ENCODE measurements at places on chromosomes 6 and 20.

GRCh38 chr6:74602206-74602605 is 603.6 kb downstream of the COL12A1 start:
- DNase-seq, result no peak

DNA sequence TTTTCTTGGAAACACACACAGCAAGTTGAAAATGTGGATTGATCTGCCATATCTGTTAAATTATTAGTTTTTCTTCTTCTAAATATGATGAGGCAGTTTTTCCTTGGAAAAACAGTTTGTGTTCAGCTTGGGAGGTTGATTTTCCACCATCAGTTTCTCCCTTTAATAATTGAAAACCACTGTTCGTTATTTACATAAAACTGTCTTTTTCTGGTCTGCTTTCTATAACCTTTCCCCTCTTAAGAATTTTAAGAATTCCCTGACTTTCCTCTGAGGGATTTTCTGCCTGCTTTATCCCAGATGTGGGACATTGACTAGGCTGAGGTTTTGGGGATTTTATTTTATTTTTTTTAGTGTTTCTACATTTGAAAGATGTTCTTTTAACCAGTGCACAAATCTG is 27.2 kb downstream of the DSE start:
- DNase-seq, result no peak

DNA sequence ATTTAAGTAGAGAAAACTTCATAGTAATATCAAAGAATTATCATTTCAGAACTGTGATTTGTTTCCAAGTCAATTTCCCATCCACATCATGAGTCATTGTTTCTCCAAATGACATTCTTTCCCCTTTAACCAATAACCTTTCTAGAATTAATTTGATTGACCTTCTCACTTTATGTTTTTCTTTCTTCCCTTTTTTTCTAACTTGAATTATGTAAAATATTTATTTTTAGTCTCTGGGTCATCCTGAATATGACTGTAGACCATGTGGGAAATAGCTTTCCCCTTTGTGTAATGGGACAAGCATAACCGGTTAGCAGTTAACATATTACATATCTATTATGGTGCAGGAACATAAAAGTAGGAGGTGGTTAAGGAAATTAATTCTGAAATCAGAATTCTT is 291.1 kb downstream of the GJA1 start:
- DNase-seq, result no peak

GRCh38 chr6:11323666-11324452 is 91.4 kb upstream of the NEDD9 start:
- no peak for DNase-seq

DNA sequence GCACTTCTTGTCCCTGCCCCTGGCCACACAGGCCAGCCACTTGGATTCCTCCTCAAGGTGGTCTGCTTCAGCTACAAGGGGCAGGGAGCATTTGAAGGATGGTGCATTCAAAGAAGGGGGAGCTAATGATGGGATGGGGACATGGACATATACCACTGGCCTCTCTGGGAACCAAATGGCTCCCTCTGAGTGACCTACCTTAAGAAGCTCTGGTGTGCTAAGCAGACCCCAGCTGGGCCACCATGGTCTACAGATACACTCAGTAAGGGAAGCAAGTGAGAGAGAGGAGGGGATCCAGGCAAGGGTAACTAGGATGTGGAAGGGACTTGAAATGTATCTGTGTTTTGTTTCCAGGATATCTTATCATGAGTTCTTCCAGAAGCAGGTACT is 62.4 kb downstream of the TTI1 start:
- DNase-seq, result no peak

DNA sequence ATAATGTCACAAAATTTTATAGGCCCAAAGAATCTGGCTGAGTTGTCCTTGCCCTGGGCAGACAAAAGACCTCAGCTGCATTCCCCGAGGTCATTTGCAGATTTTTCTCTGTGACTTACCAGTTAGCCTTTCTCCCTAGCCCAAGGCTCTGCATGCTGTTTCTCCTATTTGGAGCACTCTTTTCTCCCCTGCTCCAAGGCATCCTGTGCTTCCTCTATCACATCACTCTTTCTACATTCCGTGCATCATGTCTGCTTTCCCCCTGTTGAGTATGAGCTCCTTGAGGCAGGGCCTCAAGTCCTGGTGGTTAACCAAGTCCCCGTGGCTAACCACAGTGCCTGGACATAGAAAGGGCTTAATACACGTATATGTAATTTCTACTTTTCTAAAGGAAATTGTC is 593 bp upstream of the GSTA3 start:
- no peak for DNase-seq

DNA sequence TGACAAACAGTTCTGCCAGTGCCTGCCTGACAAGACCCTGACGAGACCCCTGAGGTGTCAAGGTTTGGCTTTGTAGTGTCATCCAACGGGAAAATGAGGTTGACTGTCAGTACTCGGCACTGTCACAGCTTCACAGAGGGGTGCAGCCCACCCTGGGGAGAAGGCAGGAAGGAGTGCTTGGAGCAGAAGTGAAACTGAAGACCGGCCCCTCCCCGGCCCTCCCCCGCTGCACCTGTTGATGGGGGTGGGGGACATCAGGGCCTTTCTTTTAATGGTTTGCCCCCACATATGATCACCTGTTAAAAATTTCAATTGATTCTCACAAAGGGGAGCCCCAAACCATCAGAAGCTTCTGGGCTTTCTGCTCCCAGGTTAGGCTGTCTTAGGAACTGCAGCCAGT is 6.8 kb downstream of the PMEPA1 start:
- DNase-seq, result no peak

DNA sequence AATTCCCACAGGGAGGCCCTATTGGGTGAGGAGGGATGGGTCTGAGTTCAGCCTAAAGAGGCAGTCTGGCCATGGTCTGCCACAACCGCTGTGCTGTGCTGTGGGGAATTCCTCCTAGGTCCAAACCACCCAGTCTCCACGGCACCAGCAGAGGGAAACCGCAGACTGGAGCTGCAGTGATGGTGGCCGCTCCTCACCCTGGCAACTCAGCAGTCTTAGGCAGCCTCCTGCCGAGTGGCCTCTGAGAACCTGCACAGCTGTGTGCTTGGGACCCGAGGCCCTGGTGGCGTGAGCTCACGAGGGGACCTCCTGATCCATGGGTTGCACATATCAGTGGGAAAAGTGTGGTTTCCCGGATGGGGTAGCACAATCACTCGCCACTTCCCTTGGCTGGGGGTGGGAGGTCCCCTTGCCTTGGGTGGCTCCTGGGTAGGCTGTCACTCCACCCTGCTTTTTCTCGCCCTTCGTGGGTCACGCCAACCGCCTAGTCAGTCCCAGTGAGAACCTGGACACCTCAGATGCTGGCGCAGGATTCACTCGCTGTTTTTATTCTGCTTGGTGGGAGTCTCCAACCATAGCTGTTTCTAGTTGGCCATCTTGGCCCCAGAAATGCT is 242.2 kb downstream of the CDH26 start:
- DNase-seq, result no peak

DNA sequence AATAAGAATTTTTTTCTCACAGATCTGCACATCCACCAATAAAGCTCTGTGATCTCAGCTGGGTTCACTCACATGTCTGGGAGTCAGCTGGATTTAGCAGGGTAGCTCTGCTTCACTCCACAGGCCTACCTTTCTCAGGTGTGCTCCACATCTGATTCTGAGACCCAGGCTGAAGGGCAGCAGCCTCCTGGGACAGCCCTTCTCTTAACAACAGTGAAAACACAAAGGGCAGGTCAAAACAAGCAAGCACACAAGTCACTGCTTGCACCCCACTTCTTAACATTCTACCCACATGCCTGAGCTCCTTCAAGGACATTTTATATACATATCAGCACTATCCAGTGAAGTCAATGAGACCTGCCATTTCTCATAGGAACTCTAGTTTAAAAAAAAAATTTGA is 96.0 kb upstream of the MAP3K4 start:
- no peak for DNase-seq

DNA sequence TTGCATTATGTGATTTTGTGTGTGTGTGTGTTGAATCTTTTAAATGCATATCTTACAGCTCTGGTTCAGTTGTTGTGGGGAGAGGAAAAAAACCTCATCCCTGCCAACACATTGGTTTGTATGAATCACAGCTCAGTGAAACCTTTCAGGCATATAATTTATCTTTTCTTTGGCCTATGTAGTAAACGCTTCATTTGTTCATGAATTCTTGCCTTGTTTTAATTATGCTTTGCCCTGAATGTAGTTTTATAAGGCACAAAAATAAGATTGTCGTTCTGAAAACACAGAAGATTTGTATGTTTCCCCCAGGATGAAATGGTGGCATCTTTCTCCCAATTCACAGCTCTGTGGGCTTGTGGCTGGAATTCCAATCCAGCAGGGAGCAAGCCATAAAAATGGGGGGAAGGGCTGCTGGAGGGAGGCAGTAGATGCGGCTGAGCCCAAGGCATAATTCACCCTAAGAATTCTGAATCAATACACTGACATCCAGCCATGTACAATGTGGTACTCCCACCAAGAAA is 45.1 kb downstream of the BCAS1 start:
- DNase-seq, result no peak

DNA sequence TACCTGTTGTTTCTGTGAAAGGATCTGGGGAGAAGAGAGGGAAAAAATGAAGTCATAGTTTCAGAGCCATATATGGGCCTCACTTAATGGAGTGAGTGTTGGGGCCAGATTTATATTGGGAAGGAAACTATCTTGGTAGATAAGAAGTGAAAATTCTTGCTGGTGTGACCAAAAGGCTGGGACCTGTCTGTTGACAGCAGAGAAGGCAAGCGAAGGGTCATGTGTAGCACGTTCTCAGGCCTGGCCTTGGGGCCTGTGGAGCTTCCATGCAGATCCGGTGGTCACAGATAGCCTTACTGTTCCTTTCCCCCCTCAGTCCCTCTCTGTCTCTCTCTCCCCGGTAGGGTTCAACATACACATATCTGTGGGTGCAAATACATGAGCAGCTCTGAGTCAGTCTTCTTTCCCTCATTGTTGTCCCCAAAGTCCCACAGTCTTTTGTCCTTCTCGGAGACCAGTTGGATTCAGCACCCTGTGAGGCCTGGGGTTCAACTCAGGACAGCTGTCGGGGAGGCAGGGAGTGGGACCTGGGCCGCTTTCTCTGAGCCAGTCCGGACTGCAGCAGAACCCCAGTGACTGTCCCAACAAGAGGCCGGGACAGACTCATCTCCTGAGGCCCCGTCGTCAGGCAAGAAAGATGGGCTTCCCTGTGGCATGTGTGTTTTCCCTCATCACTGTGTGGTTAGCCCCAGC is 34.6 kb downstream of the PPP1R14C start:
- no peak for DNase-seq

- DNase-seq, result no peak
Observed at GRCh38 chr6:46893648-46894047, 28.1 kb downstream of the ADGRF5 start.

DNA sequence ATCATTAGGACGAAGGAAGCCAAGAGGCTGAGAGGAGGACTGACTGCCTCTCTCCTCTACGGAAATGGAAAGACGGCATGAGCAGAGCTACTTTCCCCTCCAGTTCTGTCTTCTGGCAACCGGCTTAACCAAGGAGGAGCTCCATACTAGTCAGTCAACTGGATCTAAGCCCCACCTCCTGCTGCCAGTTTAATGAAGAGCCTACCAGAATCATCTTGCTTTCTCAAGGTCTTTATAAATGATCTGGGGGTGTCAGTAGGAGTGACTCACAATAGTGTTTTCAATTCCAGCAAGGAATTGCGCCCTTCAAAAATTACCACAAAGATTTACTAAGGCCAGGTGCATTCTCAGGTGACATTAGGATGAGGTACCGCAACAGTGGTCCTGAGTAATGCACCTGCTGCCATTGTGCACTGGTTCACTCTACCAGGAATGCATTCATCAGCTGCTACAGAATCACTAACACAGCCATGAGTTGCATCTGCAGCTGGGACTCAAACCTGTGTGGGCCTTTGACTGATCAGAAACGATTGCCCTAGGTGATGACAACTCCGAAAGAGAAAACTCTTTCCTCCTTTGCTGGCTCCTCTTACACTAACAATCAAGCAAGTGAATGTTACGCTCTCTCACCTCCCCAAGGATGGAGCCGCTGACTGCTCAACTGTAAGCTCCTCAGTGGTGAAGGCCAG is 2.8 kb downstream of the UQCC2 start:
- DNase-seq, result no peak

DNA sequence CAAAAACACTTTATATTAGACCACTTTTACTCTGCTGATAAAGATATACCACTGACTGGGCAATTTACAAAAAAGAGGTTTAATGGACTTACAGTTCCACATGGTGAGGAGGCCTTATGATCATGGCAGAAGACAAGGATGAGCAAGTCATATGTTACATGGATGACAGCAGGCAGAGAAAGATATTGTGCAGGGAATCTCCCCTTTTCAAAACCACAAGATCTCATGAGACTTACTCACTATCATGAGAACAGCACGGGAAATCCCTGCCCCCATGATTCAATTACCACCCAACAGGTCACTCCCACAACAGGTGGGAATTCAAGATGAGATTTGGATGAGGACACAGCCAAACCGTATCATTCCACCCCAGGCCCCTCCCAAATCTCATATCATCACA is 1383.8 kb upstream of the MAP3K7 start:
- DNase-seq, result no peak

- no peak for DNase-seq
Observed at GRCh38 chr20:50376888-50377459, 133.2 kb upstream of the PTPN1 start.

- DNase-seq, result peak; percentile 83
Observed at GRCh38 chr6:106512048-106512967, 117.0 kb downstream of the RTN4IP1 start.

DNA sequence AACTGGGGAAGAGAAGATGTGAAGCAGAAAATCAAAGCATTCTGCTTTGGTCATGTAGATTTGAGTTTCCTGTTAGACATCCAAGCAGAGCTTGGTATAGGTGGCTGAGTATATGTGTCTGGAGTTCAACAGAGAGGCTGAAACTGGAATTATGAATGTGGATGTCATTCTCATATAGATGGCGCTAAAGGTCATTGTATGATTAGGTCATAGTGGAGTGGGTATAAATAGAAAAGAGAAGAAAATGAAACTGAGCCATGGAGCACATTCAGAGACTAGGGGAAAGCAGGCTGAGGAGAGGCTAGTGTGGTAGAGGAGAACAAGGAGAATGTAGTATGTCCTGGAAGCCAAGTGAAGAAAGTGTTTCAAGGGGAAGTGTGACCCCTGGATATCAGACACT is 295.6 kb upstream of the PLN start:
- DNase-seq, result no peak

- peak; percentile 88 for DNase-seq
Observed at GRCh38 chr6:33271468-33272274, at the start of the genes RPS18 and VPS52. TSS of gene RPS18 (plus strand) at chr6:33272075. CDS start at chr6:33272120, 45 bp downstream. TSS of gene VPS52 (minus strand) at chr6:33271876. CDS start at chr6:33271675, 201 bp downstream.

DNA sequence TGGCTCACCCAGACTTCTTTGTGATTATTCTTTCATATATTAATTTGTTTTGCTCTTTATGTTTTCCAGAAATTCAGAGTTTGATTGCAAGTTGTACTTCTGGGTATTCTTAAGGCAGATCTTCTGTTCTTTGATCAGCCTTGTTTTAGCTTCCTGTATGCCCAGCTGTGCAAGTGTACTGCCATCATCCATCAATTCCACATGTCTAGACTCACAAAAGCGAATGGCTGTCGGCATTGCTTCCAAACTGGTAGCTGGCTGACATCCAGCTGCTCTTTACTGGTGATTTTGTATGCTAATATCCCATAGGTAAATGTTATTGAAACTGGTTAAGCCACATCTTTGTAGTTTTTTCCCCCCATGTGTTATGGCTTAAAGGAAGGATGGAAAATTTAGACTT is 1084.8 kb upstream of the CITED2 start:
- no peak for DNase-seq

All from activated naive CD4-positive, alpha-beta T cell treated with anti-CD3 and anti-CD28 coated beads, Interleukin-2, amount 50 U/mL, for 72 hours (primary cell).